CD14-positive monocyte (primary cell): ENCODE measurements at places on chromosomes 16 and 17. TPM values are rescaled to one million over a fixed set of nuclear protein-coding genes. Genes with fewer than 3 reads are reported as not detected.

CSH2 gene
- polyA plus RNA-seq, result not detected

CCL2 gene
- polyA plus RNA-seq, result 1.4 and 2.8 TPM in 2 replicates

SLC13A5 gene
- not detected in 2 replicates for polyA plus RNA-seq

CD300LB gene
- polyA plus RNA-seq, result 102 TPM

CACNA1G gene
- not detected for polyA plus RNA-seq

KCTD5 gene
- polyA plus RNA-seq, result 16.0 TPM

JPH3 gene
- not detected for polyA plus RNA-seq

ZNF830 gene
- 4.2 TPM for polyA plus RNA-seq
